Activated effector memory CD4-positive, alpha-beta T cell treated with anti-CD3 and anti-CD28 coated beads, Interleukin-2, amount 50 U/mL, for 16 hours (primary cell): ENCODE measurements at places on chromosomes 11 and 22.

DNA sequence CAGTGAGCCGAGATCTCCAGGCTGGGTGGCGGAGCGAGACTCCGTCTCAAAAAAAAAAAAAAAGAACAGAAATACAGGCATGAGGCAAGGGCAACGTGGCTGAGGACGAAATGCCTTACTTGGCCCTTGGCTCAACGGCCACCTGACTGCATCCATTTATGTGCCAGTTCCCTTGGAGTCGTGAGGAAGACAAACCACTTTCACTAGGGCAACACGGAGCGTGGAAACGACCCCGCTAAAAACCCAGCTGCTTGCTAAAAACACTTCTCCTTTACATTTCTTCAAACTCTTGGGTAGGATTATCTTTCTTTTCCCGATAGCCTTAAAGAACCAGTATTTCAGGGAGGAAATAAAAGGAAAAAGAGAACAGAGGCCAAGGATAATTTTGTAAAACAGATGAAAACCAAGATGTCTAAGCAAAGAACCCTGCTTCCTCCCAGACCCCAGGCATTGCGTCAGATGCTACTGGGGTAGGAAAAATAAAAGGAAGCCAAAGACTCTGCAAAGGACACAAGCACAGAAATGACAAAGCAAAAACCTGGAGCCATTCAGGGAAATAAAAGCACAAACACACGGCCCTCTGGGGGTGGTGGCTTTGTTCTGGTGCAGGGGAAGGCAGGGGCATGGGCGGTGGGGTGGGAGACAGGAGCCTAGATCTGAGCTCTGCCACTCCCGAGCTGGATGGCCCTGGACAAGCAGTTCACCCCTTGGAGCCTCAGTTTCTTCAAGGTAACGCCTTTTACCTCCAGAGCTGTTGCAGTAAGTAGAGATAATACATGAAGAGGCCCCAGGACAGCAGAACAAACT, 37.0 kb downstream of the PC start:
- DNase-seq: no peak

- DNase-seq: peak; percentile 88
Observed at GRCh38 chr11:2376751-2377451, at the start of gene CD81. Gene CD81 (plus strand): TSS chr11:2377310. CDS start chr11:2377550, 240 bp downstream.

GRCh38 chr11:16981651-16982194, 32.5 kb downstream of the PLEKHA7 start:
- DNase-seq: no peak

DNA sequence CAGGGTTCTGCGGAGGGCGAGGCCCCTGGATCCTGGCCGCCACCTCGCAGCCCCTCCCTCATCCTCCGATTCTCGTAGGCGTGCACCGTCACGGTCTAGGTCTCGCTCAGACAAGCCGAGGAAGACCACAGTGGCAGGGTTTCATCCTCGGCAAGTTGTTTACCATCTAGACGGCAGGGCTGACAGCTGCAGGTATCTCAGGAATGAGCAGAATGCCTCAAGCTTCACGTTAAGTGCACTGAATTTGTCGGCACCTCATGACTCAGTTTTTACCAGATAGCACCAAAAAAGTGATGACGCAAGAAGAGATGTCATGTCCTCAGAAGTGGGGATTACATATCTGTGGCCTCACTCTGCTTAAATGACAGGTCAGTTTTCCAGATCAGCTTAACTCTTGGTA, 35.1 kb downstream of the WT1 start:
- no peak for DNase-seq

DNA sequence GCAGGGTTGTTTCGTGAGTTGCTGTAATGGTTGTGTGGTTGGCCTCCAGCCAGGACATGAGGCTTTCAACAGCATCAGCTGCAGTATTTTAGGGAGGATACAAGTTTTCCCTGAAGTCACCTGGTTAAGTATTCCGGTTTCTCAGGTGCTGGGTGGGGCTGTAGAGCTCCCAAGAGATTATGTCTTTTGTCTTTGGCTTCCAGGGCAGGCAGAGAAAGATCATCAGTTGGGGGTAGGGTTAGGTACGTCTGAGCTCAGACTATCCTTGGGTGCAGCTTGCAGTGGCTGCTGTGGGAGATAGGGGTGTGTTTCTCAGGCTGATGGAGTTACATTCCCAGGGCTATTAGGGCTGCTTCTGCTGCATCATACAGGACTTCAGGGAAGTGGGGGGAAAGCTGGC, 47.5 kb upstream of the MRGPRX1 start:
- DNase-seq: no peak

DNA sequence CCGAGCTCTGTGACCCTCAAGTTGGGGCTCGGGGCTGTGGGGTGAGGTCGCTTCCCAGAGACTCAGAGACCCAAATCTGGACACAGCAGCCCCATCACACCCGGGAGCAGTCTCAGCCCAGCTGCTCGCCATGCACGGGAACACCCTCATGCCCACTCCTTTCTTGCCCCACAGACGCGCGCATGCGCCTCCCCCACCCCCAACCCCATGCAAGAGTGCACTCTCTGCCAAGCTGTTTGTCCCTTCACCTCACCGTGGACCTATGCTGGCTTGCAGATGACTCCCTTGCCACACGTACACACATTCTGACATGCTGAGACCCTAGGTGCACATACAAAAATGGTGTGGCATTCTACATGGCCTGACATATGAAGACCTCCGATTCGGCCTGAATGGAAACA, 478 bp upstream of the CD248 start:
- no peak for DNase-seq

DNA sequence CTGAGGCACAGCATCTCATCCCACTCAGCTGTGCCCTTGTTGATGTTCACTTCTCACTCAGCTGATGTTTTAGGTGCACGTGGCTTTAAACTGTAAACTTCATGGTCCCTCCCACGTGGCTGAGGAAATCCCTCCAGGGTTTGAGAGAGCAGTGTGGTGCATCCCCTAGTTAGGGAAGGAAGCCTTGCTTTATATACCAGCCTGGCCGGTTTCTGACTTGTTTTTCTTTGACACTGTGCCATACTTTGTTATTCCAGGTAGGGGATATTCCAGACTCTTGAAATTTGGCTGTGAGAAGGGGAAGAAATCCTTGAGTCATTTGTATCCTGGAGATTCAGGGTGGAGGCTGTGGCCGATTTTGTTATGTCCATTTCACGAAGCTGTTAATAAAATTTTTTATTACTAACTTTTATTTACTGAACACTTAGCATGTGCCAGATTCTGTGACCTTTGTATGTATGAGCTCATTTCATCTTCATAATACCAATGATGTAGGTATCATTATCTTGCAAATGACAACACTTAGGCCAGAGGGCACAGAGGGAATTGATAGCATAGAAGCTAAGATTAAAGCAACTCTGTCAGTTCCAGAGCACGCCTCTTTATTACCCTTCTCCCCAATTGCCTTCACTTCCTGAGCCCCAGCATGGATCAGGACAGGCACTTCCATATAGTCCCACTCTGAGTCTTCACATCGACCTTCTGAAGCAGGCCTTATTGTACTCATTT, 116.6 kb downstream of the NAV2 start:
- no peak for DNase-seq

- DNase-seq: no peak
Observed at GRCh38 chr11:103053997-103054396, 38.0 kb downstream of the DCUN1D5 start.

DNA sequence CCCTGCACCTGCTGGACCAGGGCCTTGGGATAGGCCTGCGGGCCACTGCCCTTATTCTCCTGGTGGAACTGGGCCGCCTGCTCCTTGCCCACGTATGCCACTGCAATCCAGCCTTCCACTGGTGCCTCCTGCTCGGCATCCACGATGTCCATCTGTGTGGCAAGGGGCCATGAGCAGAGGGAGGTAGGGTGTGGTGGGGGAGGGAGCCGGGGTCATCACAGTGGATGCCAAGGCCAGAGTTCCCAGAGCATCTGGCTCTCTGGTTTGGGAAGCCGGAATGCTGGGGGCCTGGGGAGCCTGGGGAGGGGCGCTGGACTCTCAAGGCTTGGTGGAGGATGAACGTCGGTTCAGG, 627 bp downstream of the RNF215 start:
- DNase-seq: no peak

GRCh38 chr11:102287964-102288724, 29.1 kb upstream of the BIRC3 start:
- no peak for DNase-seq
